CD4-positive, CD25-positive, alpha-beta regulatory T cell (primary cell): ENCODE measurements at places on chromosomes 11 and 22.
A peak's percentile ranks its signal among the peaks of the same experiment; 100 is the strongest.

DNA sequence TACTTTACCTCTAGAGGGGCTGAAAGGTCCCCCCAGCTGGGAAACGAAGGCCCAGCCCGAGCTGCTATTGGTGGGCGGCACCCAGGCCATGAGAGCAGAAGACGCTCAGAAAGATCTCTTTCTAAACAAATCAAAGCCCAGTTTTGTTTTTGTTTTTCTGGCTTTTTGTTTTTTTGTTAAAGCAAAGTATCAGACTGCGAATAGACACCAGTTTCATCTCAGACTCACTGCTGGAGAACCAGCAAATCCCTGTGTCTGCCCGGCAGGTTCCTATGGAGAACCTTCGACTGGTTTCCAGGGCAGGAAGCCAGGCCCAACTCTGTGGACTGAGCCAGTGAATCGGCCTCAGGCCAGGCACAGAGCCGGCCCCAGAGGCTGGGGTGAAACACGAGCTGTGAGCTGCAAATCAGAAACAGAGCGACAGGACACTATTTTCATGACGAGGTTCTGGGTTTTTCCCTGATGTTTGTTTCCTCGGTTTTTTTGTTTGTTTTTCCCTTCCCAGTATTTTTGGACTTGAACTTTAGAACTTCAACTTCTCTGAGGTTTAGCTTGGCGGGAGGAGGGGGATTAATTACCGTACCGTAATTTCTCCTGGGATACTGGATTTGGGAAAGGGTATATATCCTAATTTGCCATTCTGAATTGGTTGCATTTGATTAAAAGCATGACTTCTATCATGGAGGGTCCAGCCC is 16.0 kb upstream of the B4GALNT4 start:
- no peak for DNase-seq

DNA sequence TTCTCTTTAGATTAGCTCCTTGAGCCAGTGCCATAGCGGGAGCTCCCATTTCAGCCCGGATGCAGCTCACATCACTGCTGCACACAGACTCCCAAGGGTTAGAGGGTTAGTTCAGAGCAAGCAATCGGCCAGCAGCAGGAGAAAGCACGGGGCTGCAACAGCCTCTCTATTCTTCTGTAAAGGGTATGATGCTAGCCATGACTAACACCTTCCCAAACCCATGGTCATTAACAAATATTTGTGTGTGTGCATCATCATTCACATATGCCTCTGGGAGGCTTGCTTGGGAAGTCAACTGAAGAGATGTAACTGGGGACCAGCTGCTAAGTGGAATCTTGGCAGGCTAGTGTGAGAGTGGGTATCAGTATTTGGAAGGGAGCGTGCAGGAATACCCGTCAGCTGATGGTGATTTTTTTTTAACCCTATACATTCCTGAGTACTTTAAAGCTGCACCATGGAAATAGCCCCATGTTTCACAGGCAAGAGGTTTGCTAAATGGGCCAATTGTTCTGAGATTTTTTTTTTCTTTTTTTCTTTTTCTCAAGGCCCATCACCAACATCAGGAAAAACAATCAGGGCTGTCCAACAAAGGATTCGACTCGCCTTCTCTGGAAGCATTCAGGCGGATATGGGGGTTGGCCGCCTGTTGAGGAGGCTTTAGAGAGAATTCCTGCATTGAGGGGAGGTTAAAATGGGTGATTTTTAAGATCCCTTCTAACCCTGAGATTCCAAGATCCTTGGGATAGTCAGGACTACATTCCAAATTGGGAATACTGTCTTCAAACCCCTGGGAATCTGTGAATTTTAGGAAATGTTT is 33.2 kb upstream of the CCDC89 start:
- no peak for DNase-seq

GRCh38 chr22:43396321-43396933 is 15.4 kb upstream of the MPPED1 start:
- DNase-seq, result no peak

DNA sequence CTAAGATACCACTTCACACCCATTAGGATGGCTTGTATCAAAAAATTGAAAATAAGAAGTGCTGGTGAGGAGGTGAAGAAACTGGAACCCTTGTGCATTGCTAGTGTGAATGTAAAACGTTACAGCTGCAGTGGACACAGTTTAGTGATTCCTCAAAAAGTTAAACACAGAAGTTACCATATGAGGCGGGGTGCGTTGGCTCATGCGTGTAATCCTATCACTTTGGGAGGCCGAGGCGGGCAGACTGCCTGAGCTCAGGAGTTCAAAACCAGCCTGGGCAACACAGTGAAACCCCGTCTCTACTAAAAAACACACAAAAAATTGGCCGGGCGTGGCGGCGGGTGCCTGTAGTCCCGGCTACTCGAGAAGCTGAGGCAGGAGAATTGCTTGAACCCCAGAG is 43.5 kb downstream of the SGSM3 start:
- DNase-seq, result no peak

- DNase-seq, result peak; percentile 35
Measured at GRCh38 chr22:49827271-49827852, 311 bp downstream of the BRD1 start.

DNA sequence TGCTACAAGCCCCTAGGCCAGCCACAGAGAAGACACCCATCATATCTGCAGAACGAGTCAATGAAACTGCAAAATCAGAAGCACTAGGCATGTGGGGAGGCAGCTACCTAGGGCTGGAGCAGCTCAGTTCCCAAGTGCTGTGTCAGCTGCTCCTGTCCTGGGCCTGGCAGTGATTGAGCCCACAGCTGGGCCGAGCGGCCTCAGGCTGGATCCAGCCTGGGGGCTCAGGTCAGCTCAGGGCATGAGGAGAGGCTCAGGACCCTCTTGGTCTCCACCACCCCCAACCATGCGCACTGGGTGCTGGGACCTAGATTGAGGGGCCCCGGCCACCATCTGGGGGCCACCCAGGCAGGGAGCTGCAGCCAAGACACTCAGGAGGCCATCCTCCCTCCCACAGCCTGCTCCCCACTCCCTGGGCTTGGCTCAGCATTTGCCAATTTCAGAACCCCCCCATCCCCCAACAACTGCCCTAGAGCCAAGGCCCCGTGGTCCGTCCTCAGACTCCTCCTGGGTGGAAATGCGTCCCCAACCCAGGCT is 2.4 kb upstream of the TNNT3 start:
- no peak for DNase-seq

DNA sequence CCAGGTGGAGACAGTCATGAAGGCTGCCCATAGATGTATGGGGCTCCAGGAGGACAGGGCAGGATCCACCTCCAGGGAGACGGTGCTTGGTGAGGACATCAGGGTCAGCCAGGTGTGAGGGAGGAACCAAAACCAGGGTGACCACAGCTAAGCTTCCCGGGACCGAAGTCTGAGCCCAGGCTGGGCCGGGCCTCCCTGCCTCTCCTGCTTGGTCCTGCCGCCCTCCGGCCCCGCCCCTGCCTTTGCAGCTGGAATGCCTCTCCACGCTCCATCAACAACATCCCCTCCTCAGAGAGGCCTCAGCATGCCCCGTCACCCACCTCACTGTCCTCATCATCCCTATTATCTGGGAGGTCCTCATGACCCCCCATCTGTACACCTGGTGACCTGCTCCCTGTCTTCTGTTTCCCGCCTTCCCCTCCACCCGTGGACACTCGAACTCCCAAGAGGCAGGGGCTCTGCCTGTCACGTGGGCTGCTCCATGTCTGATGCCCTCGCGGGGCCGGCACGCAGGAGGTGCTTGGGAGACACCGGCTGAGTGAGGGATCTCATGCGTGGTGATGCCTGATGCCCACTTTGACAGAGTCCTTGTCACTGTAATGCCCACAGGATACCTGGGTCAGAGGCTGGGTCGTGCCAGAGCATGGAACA is 59.4 kb downstream of the RTL6 start:
- DNase-seq, result no peak

DNA sequence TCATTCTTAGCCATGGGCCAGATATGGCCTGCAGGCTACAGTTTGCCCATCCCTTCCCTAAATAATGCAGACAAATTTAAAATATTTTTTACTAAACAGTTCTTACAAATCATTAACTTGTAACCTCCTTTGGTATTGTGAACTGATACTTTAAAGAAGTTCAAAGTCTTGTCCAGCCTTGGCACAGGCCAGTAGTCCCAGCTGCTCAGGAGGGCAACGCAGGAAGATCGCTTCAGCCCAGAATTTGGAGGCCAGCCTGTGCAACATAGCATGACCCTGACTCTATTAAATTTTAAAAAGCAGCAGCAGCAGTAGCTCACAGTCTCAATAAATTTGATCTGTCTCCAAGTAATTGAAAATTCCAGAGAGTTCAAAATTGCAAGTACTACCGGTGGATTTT is 83.7 kb upstream of the ARHGAP32 start:
- no peak for DNase-seq

DNA sequence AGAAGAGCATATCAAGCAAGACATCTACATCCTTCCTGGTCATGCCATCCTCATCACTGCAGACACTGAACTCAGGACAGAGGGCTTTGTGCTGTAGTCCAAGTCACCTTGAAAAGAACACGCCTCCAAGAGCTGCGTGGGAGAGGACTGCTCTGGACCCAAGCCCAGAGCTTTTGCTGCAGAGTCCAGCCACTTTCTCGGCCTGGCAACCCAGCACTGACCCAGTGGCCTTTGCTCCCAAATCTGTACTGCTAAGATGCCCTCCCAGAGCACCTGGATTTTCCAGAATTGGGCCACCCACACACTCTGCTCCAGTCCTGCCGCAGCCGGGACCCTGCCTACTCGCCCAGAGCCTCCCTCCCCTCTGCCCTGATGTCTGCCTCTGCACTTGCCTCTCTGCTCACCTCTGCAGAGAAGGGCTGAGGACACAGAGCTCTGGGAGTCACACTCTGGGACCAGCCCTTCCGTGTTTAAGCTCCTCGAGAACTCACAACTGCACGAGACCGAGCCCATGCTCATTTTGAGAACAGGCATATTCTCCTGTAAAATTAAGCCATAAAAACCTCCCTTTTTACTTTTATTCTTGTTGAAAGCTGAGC is 83.8 kb upstream of the CSNK2A3 start:
- no peak for DNase-seq

DNA sequence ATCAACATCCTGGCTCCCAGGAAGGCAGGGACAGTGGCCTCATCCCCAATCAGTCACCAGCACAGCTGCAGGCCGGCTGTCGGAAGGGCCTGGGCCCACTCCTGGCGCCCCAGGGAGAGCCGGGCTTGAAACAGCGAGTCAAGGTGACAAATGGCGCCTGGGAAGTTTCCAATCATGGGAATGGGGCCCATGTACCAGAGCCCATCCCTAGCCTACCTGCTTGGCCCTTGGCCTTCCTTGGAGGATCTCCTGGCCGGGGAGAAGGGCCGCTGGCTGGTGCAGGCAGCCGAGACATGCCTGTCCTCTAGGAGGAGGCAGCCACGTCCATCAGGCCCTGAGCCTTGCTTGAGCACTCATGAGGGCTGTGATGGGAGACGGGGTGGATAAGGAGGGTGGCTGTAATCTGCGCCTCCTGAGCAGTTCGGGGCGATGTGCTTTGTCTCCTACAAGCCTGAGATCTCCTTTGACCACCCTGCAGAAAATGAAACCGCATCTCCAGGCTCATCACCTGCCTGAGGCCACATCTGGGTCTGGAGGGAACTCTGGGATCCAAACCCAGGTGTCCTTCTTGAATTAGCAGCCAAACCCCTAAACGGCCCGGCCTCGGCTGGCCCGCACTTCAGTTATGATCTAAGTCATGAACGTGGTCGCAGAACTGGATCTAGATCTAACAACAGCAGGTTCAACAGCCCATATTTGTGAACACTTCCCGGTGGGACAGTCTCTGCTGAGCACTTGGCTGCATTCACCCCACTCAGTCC is 862.0 kb downstream of the TBC1D22A start:
- DNase-seq, result no peak

DNA sequence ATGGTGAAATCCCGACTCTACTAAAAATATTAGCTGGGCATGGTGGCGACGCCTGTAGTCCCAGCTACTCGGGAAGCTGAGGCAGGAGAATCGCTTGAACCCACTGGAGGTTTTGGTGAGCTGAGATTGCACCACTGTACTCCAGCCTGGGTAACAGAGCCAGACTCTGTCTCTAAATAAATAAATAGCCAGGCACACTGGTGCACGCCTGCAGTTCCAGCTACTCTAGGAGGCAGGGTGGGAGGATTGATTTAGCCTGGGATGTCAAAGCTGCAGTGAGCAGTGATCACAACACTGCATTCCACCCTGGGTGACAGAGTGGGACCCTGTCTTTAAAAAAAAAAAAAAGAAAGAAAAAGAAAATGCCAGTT is 17.4 kb downstream of the SUSD2 start:
- no peak for DNase-seq

GRCh38 chr11:122505304-122506006 is 150.1 kb upstream of the UBASH3B start:
- DNase-seq, result peak; percentile 6

GRCh38 chr22:35440129-35440528 is 40.2 kb downstream of the MCM5 start:
- no peak for DNase-seq

DNA sequence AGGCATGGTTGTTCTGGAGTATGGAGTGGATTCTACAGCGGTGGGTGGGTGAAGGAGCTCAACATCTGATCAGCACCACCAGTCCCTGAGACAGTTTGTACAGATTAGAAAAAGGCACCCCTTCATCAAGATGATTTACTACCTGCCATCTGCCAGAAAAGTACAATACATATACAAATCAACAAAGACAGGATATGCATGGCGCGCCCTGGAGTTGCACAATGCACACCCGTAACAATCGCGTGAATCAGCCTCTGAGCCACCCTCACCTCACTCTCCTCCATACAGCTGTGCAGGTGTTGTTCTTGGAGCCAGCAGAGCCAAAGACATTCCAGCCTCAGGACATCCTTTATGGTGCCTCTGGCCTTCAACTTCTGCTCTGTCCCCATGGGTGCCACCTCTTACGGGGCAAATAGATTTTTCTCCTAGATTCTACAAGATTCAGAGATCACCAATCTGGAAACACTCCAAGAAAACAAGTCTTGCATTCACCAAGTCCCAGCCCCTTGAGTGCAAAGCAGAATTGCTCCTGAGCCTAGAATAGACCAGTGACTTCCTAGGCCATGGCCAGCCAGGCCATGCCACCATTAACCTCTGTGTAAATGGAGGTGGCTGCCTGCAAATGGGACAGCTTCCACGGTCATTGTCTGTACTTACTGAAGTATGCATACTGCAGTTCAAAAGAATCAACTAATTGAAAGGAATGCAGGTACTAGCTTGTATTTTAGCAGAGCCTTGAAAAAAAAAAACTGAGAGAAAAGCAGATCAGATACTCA is 490.9 kb downstream of the SOX6 start:
- DNase-seq, result no peak
